ENCODE measurements at places on chromosomes 7 and 10. TPM values are rescaled to one million over a fixed set of nuclear protein-coding genes. Genes with fewer than 3 reads are reported as not detected.

SEC31B gene
- polyA plus RNA-seq: 5.6 TPM

- DNase-seq: peak; percentile 4
Observed at GRCh38 chr10:105149371-105149891, 508.3 kb downstream of the SORCS3 start.

ADAM12 gene
- 0.26 TPM for polyA plus RNA-seq

DNA sequence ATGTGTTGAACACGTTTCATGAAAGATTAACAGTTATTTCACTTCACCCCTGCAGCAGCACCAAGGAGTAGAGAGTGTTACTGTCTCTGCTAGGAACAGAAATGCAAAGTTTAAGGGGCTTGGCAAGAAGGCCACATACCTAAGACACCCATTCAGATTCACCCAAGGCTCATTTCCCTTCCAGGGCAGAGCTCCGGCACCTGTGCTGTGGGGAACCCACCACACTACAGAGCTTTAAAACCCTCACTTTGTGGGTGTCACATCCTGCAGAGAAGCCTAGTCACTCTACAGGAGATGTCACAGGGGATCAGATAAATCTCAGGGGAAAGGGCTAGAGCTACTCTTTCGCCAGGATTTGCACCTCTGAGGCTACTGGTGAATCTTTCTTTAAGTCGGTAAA lies 176.1 kb upstream of the KLF6 start:
- DNase-seq: no peak

DNA sequence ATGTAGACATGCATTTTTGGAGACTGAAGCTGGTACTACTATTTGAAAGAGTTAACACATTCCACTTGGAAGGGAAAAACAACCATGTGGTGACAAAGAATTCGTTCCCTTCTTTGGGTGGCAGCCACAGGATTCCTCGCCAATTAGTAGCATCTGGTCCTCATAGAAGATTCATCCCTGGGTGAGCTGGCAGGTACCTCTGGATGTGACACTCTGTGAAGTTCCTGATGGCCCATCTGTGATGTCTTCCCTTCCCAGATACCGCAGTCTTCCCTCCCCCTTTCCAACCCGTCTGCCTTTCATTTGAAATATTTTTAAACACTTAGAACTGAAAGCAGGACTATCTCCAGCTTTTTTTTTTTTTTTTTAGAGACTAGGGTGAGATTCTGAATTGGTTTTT lies 569.5 kb downstream of the TYW1 start:
- no peak for DNase-seq

GRCh38 chr7:31408140-31408729 lies 67.7 kb upstream of the NEUROD6 start:
- no peak for DNase-seq

DNA sequence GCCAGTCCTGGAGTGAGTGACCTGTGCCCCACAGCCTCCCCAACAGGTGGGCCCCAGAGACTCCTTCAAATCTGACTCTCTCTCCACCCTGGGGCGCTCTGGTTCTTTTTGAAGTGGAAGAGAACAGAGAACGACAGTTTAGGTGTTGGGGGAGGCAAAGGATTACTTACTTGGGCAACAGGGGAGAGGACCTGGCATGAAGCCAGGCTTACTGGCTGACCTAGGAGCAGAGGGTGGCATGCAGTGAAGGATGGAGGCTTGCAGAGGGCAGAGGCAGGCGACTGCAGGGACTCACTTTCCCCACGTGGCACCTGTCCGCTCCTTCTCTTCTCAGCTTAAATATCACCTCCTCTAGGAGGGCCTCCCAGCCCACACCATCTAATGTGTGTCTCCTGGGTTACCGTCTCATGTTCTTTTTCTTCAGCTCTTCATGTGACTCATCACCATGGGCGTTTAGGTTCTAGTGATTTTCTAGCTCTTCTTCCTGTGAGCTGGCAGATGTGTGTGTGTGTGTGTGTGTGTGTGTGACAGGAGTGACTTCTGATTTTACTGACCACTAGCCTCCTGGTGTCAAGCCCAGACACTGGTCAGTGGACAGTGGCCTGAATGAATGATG lies 15.5 kb downstream of the LZTS2 start:
- DNase-seq: no peak

DNA sequence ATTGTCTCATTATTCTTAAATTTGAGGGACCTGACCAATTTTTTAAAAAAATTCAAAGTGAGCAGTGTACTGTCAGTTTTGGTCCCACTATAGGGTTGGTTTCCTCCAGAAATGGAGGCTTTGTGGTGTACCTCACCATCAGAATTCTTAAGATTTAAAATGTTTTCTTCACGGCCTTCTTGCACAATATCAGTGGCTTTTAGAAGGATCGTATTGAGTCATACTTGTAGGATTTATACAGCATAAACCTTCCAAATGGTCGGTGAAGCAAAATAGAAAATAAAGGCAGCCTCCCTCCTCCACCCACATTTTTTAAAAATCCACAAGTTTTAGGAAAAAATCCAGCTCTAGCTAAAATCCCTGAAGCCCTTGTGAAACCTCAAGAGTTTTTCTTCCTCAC lies 126.4 kb downstream of the RNLS start:
- no peak for DNase-seq

ELFN1 gene
- 3.5 TPM for polyA plus RNA-seq

DNA sequence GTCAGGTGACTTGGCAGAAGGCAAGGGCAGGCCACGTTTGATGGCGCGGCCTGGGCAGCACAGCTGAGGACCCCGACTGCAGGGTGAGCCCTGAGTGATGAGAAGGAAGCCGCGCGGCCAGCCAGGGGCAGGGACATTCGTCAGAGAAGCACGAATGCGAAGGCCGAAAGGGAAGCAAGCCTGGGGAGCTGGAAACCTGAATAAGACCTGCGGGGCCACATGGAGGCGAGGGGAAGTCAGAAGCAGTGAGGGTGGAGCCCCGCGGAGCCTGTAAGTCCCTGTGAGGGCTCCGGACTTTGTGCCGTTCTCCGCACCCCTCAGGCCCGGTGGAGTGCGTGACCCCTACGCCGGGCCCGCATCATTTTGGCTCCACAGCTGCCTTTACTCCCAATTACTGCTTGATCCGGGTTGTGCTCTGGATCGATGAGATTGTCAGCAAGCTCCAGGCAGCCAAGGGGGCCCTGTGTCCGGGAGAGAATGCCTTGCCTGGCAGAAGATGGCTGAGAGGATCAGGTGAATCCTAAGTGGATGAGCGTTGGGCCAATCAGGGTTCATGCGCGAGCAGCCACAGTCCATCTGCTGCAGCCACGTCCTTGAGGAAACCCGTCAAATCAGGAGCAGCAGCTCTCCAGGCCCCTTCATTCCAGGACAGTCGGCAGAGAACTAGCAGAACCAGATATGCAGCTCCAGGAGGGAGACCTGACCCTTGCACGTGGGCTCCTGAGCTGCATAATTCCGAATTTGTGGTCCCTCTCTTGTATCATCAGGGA lies 293.3 kb upstream of the SHH start:
- DNase-seq: peak; percentile 7

HPSE2 gene
- polyA plus RNA-seq: 1.4 TPM

- no peak for DNase-seq
Observed at GRCh38 chr7:73504920-73505319, 17.2 kb downstream of the BAZ1B start.

DNA sequence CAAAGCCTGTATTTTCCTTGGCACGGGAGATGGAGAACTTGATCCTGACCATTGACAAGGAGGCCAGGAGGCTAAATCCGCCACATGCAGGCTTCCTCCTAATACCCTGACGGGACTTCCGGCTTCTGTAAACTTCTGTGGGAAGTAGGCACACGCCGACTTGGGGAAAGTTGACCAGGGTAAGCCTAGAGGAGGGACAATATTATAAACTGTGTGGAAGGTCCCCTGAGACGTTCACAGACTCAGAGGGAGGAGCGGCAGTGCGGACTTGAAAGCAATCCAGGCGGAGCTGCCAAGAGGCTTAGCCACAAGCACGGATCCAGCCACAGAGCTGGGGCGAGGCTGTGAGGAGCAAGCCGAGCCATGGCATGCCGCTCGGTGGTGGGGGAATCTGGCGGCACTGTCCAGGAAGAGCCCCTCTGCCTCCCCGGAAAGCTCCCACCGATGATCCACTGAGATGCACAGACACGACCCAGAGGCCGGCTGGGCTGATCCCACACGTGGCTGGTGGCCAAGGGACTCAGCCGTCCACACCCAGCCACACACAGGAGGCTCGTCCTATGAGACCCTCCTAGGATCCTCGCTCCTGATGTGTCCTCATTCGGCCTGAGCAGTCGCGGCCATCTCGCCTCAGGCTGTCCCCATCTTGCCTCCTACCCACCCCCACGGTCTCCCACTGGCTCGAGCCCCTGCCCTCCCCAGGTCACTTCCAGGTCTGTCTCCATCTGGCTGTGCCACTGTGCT lies 40.0 kb upstream of the INSIG1 start:
- no peak for DNase-seq

- no peak for DNase-seq
Observed at GRCh38 chr7:911791-912480, 35.6 kb downstream of the GET4 start.

NCF1 gene
- polyA plus RNA-seq: 0.92 TPM

DNA sequence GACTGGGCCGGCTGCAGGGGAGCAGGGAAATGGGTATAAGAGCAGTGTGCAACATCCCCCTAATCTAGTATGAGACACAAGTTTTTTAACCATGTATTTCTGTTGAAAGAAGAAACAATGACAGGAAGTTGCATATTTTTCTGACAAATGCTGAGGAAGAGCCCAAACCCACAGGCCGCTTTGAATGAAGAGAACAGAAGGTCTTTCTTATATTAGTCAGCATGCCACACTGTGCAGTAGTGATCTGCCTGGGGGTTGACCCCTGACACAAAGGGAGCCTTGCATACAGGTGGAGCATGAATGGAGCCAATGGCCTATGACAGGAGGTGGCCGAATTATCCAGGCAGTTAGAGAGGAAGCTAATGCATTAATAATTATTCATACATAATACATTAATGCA lies 518.3 kb downstream of the PLXDC2 start:
- DNase-seq: no peak

NUTM2D gene
- 4.8 TPM for polyA plus RNA-seq

DNA sequence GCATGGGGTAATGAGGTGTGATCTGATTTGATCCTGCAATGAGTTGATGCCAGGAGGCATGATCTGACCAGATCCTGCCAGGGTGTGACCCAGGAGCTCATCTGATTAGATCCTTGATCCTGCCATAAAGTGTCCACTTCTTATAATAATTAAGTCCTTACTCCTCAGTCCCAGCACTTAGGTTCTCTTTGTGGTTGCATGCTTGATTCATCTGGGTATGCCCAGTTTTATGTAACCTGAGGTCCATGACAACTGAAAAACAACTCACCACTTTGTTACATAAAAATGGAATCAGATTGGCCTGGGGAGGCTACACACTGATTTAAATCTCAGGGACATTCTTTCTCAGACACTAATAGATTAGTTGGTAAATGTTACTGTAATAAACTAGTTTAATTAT lies 19.1 kb downstream of the ACADSB start:
- no peak for DNase-seq

- DNase-seq: no peak
Observed at GRCh38 chr7:100003711-100004661, 11.4 kb upstream of the ZKSCAN1 start.

DNA sequence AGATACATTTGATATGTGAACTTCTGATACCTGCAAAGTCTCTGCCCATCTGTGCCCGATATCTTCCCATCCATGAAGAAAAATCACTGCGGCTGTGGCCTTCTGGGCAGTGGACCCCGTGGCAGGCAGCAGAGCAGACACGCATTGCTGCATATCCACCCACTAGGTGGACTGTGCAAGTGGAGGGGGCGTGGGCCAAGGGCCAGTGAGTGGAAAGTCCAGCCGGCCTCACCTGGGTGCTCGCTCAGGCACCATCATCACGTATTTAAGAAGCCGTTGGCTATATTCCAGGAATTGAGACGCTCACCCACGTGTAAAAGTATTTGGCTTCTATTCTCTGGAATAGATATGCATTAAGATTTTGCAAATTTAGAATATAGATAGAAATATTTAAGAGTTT lies 30.8 kb upstream of the SLC13A1 start:
- DNase-seq: peak; percentile 32

NOS3 gene
- 9.3 TPM for polyA plus RNA-seq

All from kidney (tissue), 22 donors.